ENCODE measurements at places on chromosomes 6 and 20. TPM values are rescaled to one million over a fixed set of nuclear protein-coding genes. Genes with fewer than 3 reads are reported as not detected.
A peak's percentile ranks its signal among the peaks of the same experiment; 100 is the strongest.

GRCh38 chr6:46013639-46014038, 2.0 kb downstream of the CLIC5 start:
- DNase-seq, result no peak

PPP1R14C gene
- total RNA-seq, result not detected

DNA sequence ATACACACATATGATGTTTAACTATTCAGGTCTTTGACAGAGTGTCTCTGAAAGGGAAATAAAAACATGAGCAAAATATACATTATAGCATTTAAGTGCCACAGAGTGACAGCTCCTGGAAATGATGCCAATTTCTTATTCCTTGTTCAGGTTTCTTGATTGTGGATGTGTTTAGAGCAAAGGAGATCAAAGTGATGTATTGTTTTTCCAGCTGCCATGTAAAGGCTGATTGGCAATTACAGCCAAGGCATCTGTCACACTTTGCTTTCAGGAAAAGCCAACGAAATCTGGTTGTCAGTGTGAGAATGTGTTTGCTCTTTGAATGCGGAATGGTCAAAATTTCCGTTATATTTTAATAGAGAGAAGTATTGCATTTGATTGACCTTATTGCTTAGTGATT, 347.8 kb upstream of the FLRT3 start:
- DNase-seq, result no peak

GRCh38 chr6:25749837-25750236, 4.7 kb upstream of the SLC17A4 start:
- DNase-seq, result no peak

GRCh38 chr6:6976193-6976592, 131.6 kb upstream of the RREB1 start:
- no peak for DNase-seq

DNA sequence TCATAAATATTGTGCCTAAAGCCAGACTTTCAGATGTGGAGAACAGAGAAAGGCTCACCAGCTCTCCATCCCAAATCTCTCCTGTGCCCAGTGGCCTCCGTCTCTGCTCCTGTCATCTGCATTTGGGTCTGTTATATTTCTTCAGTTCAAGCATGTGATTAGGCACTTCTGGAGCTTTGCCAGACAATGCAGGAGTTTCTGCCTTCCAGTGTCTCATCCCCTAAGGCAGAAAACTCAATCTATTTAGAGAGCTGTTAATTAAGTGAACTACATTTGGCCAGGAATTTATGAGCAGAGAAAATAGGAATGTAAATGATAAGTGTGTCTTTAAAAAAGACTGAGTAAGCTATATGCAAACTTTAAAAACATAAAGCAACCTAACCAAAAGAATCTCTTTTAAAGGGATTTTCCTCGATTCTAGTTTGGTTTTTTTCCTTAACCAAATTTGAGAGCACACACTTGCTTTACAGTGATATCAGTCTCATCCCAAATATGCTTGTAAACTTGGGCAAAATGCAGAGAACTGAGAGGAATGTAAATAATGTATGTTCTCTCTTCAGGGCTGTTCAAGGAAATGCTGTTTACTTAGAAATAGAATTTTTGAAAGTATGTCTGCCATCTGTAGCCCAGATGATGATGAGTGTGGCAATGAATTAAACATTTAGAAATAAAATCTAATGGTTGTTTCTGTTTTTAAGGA, 113.9 kb downstream of the ELOVL4 start:
- no peak for DNase-seq

DNA sequence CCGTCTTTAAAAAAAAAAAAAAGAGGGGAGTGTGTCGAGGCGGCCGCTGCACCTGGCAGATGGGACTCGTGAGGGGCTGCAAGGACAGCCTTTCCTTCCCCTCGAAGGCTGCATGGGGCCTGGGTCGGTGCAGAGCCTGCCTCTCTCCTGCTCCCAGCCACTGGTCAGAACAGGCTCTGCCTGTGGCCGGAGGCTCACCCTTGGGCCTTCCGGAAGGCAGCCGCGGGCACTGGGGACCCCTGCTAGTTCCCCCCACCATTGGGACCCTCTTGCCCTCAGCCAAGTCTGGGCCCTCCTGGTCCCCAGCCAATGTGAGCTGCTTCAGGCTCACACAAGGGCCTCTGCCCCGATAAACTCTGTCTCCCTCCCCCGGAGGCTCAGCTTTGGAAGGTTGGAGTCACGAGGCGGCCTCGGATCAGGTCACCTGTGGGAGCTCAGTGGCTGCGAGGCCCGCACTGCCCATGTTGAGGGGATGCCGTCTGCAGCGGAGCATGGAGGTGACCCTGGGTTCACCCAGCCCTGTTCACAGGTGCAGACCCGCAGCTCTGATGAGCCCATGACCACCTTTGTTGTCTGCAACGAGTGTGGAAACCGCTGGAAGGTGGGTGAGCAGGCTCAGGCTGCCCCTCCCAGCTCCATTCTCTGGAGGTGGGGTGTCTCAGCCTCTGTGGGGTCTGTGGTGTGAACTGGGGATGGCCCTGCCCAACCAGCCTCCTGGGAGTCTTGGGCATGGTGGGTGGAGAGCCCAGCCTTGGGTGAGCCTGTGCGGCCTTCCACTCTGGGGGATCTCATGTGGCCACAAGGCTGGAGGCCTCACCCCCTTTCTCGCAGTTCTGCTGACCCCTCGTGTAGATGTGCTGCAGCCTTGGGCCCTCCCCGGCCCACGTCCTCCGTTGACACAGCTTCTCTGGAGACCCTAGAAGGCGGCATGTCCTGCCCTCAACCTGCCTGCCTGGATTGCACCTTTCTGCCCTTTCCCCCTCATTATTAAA, 7.7 kb downstream of the RGS19 start:
- no peak for DNase-seq

DNA sequence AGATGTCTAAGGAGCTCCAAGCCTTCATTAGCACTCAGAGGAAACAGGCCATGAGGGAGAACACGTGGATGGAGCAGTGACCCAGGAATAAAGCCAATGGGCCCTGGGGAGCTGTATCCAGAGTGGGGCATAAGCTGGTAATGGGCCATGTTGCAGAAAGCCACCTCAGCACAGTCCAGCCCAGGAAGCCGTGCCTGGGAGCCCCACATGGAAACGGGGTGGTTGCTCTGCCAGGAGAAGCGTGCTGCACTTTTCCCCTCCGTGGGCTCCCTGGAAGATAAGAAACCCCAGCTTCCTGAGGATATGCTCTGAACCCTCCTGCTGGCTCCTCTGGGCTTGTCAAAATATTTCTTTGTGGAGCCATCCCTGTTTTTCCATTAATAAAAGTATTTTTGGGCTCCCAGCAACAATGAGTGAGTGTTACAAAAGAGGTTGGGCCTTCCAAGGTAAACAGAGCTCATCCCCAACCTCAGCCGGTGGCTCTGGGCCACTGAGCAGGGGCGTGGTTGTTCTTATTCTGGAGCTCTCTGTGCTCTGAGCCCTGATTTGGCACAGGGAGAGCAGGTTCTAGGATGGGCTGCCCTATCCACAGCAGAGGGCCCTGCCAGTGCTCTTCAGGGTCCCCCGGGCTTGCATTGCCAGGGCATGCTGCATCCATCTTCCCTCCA, 31.2 kb upstream of the NFATC2 start:
- no peak for DNase-seq

ZBTB22 gene
- 19.3 TPM for total RNA-seq

GLP1R gene
- total RNA-seq, result not detected

GRCh38 chr6:113428702-113429101, 428.4 kb upstream of the MARCKS start:
- peak; percentile 46 for DNase-seq

DNA sequence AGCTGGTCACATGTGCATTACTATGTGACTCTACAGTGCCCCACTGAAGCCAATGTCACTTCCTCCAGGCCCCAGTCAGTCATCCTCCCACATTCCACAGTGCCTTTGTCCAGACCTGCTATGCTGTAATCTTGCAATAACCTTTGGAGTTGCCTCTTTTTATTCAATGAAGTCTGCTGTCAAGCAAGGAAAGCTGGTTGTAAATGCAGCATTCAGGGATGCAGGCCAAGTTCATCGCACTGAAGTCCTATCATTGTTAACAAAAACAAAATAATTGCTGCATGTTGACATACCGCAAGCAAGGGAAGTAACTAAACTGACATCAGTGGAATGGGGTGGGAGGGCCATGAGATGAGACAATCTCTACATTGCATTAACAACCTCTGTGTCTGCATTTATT, 131.2 kb upstream of the CDYL start:
- no peak for DNase-seq

DEFB124 gene
- total RNA-seq, result not detected

ADGRF1 gene
- not detected for total RNA-seq

DNA sequence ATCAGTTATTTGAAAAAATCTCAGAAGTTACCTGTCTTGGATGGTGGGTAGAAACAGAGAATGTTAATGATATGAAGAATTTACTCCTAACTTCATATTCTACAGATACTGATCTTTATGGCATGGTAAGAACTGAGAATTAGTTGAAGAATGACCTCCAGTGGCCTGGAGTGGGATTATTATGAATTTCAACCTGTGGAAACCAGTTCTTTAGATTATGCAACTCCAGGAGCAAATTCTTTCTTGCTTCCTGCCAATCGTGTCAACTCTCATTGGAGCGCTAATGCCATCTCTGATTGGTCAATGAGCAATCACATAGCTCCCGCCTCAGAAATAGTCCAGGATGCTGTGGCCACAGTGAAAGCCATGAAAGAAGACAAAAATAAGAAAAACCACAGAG, 40.6 kb downstream of the LYRM2 start:
- DNase-seq, result peak; percentile 1

DNA sequence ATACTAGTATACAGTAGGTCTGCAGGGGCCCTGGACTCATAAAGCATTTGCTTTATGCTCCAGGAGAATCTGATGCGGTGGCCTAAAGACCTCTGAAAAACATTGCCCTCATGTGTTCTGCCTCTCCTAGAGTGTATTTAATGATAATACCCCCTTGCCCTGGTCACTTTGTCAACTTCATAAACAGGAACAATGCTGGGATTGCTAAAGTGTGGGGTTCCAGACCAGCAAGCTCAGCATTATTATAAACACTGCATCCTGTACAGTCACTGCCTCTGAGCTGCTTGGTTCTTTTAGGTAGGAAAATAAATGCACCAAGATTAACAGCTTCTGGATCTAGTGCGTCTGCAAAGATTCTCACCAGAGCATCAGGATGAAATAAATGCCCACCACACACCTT, 12.2 kb downstream of the TREM1 start:
- no peak for DNase-seq

SLC22A3 gene
- total RNA-seq, result not detected

DNA sequence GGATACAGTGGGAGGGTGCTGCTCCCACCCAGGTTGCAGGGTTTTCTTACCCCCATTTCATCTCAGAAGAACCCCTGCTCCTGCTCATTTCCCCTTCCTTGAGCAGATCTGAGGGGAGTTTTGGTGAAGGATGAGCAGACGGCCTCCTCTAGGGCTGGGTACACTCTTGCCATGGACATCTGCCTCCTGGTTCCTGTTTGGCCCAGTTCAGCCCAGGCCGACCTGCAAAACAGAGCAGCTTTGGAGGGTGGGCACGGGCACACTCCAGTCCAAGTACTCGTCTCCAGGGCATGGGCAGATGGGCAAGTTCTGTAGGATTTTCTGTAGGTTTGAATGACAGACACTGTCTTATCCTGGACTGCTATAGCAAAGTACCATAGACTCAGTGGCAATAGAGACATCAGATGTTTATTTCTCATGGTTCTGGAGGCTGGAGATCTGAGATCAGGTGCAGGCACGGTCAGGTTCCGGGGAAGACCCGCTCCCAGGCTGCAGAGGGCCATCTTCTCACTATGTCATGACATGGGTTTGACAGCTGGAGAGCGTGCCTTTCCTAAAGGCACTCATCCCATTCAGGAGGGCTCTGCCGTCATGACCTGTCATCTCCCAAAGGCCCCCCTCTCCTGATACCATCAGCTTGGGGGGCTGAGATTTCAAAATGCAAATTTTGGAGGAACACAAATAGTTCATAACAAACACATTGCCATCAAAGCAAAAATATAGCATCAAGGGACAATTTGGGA, 6.2 kb downstream of the NPBWR2 start:
- no peak for DNase-seq

DNA sequence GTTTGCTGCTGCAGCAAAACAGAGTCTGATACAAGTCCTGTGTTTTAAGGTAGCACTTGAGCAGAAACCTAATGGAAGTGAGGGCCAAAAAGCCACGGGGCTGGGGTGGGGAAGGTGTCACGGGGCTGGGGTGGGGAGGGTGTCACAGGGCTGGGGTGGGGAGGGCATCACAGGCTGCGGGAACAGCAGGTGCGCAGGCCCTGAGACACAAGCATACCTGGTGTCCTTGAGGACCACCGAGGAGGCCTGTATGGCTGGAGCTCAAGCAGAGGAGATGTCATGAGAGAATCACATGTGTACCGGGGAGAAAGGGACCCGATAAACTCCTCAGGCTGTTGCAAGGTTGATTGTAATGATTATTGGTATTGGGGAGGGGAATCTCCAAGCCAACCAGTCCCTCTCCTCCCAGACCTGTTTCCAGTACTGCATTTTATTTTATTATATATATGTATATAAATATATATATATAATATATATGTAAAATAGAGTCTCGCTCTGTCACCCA, 13.6 kb upstream of the SPO11 start:
- DNase-seq, result no peak

BMP5 gene
- total RNA-seq, result not detected

DEFB121 gene
- total RNA-seq, result not detected

DNA sequence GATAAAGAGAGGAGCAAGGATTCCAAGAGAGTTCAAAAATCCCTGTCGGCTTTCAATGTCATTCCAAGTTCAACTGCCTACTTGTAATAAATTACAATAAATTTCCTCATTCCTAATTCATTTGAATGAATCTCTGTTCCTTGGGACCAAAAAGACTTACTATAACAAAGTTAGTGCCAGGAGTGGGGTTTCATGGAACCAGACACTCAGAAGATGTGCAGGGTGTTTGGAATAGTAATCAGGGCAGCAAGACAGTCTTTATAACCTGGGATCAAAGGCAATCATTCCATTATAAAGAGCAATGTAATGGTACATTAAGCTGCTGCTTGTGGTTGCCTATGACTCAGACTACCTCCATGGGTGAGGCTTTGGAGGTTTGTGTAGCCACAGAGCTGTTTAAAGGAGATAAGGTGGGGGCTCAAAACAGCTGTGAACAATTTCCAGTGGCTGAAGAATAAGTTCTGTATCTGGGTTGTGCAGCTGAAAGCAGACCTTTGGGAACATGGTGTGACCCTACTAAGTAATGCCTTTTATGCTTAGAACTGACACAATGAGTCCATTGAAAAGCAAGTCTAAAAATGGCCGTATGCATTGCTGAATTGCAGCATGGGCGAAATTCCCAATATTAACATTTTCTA, 159.9 kb downstream of the LINC00237 start:
- no peak for DNase-seq

DNA sequence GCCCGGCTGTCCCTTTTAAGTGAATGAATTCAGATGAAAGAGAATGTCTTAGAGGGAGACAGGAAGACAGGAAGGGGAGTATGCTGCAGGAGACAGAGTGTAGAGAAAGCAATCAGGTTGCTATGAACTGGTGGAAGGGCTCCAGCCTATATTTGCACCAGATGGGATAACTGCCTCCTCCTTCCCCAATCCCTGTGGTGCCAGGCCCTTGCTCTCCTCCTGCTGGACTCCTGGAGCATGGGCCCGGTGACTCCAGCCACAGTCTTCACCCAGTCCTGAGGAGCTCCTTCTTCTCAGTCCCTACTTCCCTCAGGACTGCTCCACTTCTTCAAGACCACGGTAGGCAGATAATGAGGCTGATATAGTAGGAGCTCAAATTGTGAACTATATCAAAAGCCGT, 91.8 kb downstream of the TMEM200A start:
- peak; percentile 22 for DNase-seq

HTR1E gene
- total RNA-seq, result not detected
